ENCODE measurements at places on chromosomes 1 and 21.

DNA sequence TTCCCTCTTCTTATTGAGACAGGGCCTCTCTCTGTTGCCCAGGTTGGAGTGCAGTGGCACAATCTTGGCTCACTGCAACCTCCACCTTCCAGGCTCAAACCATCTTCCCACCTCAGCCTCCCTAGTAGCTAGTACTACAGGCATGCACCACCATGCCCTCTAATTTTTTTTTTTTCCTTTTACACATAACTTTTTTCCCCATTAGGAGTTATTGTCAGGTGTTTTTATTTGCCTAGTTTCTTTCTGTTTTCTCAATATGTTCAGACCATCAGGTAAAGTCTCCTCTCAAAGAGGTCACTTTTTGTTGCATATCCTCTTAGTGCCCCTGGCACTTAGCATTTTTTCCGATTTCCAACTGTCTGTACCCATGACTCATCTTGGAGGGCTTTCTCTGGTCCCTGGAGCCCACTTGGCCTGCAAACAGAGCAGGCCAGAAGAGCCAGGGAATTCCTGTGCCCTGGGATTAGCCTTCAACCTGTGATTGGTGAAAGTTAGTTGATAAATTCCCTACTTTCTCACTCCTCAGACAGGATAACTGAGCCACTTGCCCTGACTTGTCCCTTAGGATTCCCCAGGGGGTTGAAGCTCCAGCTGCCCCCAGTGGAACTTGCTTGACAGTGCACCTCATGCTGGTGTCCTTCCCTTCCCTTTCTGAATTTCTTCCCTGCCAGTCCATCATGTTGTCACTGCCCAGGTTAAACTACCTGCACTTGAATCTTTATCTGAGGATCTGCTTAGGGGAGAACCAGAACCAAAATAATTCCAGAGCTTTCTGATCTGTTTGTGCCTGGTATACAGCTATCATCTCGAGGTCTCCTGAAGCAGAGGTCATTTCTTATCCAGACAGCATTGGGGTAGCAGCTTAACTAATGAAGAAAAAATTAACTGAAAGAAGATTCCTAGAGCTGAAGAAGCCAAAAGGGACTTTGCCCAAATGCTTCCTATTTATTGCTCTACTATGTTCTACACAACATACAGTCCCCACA is 2.4 kb downstream of the NTPCR start:
- DNase-seq, result peak; percentile 83

DNA sequence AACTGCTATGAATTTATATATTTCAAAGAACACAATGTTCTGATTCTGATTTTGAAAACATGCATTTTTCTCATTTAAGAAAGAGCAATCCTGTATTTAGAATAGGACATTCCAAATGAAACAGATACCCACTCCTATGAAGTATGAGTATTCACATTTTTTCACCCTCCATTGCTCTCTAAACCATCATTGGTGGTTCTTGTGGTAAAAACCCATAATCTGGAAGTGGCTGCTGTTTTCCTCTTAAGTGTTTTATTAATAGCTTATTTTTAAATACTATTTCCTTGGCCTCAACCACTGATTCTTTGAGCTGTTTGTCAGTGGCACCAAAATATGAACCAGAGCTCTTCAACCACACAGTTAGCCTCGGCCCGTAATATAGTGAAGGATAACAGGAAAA is 60.0 kb upstream of the ADAM30 start:
- no peak for DNase-seq

DNA sequence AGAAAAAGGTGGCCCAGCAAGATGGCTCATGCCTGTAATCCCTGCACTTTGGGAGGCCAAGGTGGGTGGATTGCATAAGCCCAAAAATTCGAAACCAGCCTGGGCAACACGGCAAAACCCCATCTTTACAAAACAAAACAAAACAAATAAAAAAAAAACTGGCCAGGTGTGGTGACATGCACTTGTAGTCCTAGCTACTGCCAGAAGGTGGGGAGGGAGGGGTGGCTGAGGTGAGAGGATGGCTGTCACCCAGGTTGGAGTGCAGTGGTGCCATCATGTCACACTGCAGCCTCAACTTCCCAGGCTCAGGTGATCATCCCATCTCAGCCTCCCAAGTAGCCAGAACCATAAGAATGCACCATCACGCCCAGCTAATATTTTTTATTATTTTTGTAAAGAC is 22.8 kb downstream of the RERE start:
- DNase-seq, result no peak

GRCh38 chr1:214076708-214077065 is 88.9 kb downstream of the PROX1 start:
- DNase-seq, result no peak

GRCh38 chr1:100353071-100353801 is 930 bp downstream of the CDC14A start:
- peak; percentile 83 for DNase-seq

GRCh38 chr1:119323216-119323982 is 45.2 kb upstream of the HAO2 start:
- no peak for DNase-seq

GRCh38 chr1:31382379-31382989 is 9.6 kb upstream of the FABP3 start:
- no peak for DNase-seq

GRCh38 chr1:2388004-2388913 is 3.1 kb downstream of the MORN1 start:
- DNase-seq, result no peak

DNA sequence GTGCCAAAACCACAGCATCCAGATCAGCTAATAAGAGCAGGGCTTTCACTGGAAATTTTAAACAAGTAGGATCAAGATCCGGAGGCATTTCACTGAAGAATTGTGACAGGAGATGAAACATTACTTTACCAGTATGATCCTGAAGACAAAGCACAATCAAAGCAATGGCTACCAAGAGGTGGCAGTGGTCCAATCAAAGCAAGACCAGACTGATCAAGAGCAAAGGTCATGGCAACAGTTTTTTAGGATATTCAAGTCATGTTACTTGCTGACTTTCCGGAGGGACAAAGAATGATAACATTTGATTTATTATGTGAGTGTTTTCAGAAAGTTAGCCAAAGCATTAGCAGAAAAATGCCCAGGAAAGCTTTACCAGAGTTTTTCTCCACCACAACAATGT is 8.2 kb downstream of the ZSWIM5 start:
- DNase-seq, result no peak

DNA sequence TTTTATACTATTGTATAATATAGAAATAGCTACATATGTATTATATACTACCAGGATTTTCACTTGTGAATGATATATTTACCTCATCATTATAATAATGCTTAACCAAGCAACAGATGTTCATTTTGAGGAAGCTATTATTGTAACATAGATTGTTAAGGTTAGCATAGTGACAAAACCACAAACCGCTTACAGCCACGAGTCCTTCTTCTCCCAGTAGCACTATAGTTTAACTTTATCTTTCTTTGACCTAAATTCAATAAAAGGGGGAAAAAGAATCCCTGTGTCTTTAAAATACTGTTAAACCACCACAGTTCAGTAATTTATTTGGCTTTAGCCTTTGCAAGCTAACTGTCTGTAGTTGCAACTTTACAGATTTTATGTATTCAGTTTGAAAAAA is 1039.4 kb upstream of the B3GALT2 start:
- no peak for DNase-seq

DNA sequence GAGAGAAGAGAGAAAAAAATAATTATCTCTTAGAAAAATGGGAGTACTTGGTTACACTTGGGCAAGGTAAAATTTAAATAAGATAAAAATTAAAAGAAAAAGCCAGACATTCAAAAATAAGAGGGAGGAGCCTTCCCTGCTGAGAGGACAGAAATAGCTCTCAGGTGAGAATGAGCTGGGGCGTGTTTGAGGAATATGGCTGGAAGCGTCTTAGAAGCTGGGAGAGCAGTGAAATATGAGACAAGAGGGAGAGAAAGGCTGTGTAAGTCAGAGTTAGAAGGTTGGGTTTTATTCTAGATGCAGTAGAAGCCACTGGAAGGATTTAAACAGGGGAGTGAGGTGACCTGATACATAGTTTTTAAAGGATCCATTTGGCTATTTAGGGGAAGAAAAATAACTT is 154.2 kb upstream of the L1TD1 start:
- DNase-seq, result no peak

- DNase-seq, result peak; percentile 78
Measured at GRCh38 chr1:212457740-212458338, 25.1 kb downstream of the NENF start.

DNA sequence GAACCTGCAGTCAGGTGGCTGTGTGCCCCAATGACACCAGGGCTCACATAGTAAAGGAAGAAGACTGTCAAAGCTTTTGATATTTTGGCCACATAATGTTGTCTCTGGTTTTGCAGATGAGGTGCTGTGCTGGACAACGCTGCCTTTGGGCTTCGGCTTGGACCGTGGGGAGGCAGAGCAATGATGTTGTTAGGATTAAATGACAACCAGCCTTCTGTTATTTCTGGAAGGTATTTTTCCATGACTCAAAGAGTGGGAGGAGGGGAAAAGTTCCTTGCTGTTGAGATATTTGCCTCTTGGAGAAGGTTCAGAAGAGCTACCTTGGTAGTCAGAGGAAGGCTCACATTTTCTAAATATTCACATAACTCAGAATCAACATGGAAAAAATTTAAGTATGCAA is 187.3 kb upstream of the GALNT2 start:
- no peak for DNase-seq

DNA sequence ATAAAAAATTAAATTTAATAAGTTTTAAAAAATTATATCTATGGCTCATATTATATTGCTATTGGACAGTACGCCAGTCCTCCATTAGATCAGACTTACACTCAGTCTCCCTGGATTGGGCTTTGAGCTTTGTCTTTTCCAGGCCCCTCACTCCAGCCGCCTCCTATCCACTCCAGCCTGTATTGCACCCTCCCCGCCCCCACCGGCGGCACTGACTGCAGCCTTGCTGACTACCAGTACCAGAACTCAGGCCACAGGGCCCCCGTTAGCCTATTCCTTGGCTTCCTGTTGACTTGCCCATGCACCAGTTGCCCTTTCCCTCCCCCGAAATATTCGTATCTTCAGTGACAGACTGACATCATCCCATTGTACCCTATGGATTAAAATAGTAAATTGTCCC is 127.9 kb downstream of the CSMD2 start:
- DNase-seq, result peak; percentile 26

- peak; percentile 62 for DNase-seq
Measured at GRCh38 chr1:246971090-246971721, 36.7 kb downstream of the ZNF695 start.

GRCh38 chr21:18369115-18369514 is 34.5 kb downstream of the TMPRSS15 start:
- peak; percentile 61 for DNase-seq

- DNase-seq, result no peak
Measured at GRCh38 chr1:207824691-207825408, 73.0 kb downstream of the CD46 start.

DNA sequence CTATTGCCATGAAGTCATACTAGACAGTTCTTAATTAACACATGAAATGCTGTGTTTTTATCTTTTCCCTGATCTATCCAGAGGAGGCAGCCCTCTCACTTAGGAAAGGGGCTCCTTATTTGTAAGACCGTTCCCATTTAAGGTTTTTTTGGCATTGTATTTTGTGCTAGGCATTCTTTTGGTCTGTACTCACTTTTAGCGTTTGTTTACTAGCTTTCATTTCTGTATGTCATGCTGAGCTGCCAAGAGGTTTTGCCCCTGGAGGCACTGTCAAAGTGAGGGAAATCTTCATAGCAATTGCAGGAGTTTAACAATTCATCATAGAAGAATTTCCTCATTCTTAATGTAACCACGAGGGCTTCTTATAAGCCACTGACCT is 59.5 kb downstream of the MTR start:
- no peak for DNase-seq

- DNase-seq, result no peak
Measured at GRCh38 chr1:202159534-202160371, 649 bp downstream of the PTPN7 start.
